ENCODE measurements at places on chromosomes 4 and X. TPM values are rescaled to one million over a fixed set of nuclear protein-coding genes. Genes with fewer than 3 reads are reported as not detected.

CT45A10 gene
- not detected for polyA plus RNA-seq

MAOA gene
- polyA plus RNA-seq = 95.1 TPM

STATH gene
- polyA plus RNA-seq = not detected

PDCL2 gene
- polyA plus RNA-seq = not detected

PDHA1 gene
- polyA plus RNA-seq = 145 TPM

SSX4 gene
- polyA plus RNA-seq = not detected

HNRNPD gene
- polyA plus RNA-seq = 171 TPM

UBA6 gene
- 14.1 TPM for polyA plus RNA-seq

TLL1 gene
- polyA plus RNA-seq = 2.4 TPM

LRP2BP gene
- polyA plus RNA-seq = 0.41 TPM

NOX1 gene
- polyA plus RNA-seq = 0.61 TPM

SMIM10 gene
- polyA plus RNA-seq = 26.6 TPM

DRP2 gene
- polyA plus RNA-seq = 0.75 TPM

MAGEA8 gene
- not detected for polyA plus RNA-seq

TSPAN7 gene
- polyA plus RNA-seq = 72.0 TPM

CT45A1 gene
- polyA plus RNA-seq = not detected

RGN gene
- polyA plus RNA-seq = 7.2 TPM

ZDHHC9 gene
- 22.8 TPM for polyA plus RNA-seq

TRIML2 gene
- polyA plus RNA-seq = not detected

ACSL4 gene
- 19.7 TPM for polyA plus RNA-seq

MAB21L2 gene
- 0.54 TPM for polyA plus RNA-seq

NPNT gene
- 13.0 TPM for polyA plus RNA-seq

PTCHD1 gene
- 2.0 TPM for polyA plus RNA-seq

FRAS1 gene
- polyA plus RNA-seq = 0.27 TPM

ADGRG2 gene
- 2.4 TPM for polyA plus RNA-seq

CNGA1 gene
- 2.5 TPM for polyA plus RNA-seq

PASD1 gene
- polyA plus RNA-seq = not detected

CLNK gene
- 0.15 TPM for polyA plus RNA-seq

FGF13 gene
- polyA plus RNA-seq = 10.5 TPM

CT45A2 gene
- not detected for polyA plus RNA-seq

LRAT gene
- 0.06 TPM for polyA plus RNA-seq

TBC1D19 gene
- 7.2 TPM for polyA plus RNA-seq

GRID2 gene
- 0.63 TPM for polyA plus RNA-seq

PF4V1 gene
- polyA plus RNA-seq = not detected

TXK gene
- 0.89 TPM for polyA plus RNA-seq

AADAT gene
- 6.0 TPM for polyA plus RNA-seq

SSX4B gene
- polyA plus RNA-seq = not detected

ATP8A1 gene
- 3.9 TPM for polyA plus RNA-seq
